LoVo (cell line): ENCODE measurements at places on chromosomes 1 and 21.

DNA sequence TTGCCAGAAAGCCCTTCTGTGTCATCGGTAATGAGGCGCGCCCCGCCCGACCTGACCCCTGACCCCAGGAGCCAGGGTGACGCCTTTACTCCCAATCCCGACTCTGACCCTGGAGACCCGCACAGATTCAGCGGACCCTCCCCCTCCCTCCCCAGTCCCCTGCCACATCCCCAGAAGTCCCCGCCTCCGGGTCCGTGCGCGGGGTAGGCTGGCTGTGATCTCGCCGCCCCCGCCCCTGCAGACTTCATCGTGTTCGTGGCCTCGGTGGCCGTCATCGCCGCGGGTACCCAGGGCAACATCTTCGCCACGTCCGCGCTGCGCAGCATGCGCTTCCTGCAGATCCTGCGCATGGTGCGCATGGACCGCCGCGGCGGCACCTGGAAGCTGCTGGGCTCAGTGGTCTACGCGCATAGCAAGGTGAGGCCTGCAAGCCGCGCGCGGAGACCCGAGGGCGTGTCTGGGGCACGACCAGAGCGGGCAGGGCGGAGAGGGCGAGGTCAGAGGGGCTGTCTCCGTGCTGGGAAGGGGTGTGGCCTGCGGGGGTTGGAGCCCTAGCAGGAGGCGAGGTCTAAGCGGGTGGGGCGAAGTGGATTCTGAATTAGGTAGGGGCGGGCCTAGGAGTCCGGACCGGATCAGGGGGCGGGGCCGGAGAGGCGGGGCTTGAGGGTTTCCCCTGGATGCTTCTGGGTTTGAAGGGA, 34.8 kb downstream of the KCNQ4 start:
- DNase-seq: no peak

DNA sequence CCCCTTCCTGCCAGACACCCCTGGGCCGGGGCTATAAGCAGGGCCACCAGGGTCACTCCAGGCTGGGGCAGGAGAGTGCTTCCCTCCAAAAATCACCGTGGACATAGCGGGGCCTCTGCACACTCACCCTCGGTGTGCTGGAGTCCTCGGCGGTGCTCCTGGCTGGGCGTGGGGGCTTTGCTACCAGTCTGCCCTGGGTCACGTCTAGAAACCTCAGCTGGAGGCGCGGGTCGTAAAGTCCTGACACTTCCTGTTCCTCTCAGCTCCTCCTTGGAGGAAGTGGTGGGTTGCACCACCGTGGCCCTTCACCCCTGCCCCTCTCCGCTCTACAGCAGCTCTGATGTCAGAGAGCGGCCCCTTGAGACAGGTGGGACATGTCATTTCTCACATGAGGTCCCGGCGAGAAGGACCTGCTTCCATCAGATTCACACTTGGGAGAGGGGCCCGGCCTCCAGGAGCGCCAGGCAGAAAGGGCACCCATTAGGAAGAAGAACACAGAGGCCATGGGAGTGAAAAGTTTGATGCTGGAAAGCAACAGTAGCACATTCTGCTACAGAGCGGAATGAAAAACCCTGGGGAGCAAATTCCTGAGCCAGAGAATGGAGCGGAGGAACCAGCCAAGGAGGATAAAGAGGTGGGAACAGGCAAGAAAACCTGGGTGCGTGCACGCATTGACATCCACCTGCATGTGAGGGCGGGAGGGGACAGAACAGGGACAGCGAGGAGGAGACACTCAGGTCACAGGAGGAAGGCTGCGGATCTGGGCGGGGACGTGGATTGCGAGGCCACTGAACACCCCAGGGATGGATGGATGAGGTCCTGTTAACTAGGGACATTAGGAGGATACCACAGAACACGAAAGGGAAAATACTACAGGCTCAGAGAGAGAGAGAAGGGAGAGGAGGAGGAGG, at the start of gene ITGB2:
Gene ITGB2, minus strand, starts transcription at position 206 of the 911 bp plus-strand sequence. CDS start 10,117 bp downstream, outside the sequence.
- DNase-seq: no peak

DNA sequence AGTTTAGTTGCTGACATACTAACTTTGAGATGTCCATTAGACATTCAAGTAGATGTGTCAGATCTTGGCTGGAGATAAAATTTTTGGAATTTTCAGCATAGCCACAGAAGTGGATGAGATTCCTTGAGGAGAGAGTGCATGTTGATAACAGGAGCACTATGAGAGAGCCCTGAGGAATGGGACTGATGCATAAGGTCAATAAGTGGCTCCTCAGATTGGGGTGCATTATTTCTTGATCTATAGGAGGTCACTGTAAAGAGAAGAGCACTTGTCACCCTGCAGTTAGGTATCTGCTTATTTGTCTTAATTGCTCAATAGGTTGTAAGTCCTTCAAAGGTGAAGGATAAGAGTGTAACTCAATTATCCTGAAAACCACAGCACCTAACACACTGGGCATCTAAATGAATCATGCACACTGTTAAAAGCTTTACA, 52.0 kb upstream of the TACSTD2 start:
- peak; percentile 9 for DNase-seq

GRCh38 chr1:115199416-115200132, 110.3 kb upstream of the TSPAN2 start:
- DNase-seq: no peak

DNA sequence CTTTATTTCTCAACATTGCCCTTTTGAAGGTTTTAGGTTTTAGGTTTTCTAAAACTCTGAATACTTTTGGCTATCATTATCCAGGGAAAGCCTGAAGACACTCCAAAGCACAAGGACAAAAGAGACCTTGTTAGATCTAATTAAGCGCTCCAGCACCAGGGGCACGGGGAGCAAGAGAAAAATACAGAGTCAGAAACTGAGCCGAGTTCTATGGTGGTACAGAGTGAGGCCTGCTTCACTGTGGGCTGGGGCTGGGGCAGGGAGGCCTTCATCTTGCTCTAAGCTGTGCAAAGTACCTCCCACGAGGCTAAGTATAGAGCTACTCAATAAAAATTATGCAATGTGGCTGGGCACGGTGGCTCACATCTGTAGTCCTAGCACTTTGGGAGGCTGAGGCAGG, 19.7 kb upstream of the RAB4A start:
- no peak for DNase-seq

GRCh38 chr1:6582370-6582769, 2.6 kb downstream of the ZBTB48 start:
- DNase-seq: peak; percentile 39

GRCh38 chr1:60984062-60984799, 98.1 kb upstream of the NFIA start:
- no peak for DNase-seq

DNA sequence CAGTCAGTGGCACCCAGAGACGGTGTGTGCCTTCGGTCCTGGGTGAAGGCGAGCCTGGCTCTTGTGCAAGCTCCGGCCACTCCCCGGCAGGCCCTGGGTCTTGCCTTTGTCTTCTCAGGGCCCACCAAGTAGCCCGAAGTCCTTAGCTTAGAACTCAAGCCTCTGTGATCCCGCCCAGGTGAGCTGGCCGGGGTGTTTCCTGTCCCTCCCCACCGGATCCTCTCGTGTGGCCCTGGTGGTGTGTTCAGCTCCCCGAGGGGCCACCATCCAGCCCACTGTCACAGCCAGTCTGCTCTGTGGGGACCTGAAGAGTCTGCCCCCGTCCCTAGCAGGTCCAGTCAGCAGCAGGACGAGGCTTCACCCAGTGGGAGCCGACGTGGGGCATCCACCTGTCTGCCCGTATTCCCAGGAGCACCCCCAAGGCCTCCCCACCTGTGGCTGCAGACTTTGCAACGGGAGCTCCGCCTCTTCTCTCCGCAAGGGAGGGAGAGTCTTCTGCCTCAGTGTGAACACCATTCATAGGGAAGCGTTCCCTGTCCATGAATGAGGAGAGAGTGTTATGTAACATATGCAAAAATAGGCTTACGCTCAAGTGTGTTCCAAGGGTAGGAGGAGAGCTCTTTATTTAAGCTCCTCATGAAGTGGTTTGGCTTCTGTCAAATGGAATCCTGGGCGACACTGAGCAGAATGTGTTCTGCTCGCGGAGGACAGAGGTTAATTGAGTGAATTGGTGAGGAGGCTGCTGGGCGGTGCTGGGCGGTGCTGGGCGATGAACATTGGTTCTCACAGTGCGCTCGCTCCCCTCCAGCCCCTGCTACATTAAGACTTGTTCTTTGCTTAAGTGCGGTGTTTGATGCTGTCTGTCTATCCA, 108.9 kb downstream of the CRYAA start:
- no peak for DNase-seq

DNA sequence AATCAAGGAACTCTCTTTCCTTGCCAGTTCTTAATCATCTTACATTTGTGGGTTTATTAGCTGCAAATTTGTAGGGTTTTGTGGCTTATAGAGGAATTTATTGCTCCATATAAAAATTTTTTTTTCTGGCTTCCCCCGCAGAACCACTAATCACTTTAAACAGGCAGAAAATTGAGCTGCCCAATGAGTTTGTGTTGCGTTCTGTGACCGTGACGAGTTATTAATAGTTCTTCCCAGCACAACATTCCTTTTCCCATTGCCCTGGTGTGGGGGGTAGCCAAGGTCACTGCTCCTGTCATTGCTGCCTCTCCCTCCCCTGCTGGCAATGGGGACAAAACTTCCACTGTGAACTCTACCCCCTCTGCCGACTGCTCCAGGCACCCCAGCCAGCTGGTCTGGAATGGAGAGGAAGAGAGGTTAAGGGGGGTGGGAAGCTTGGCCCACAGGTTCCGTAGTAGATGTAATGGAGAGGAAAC, 55.1 kb downstream of the UBE2T start:
- DNase-seq: no peak

DNA sequence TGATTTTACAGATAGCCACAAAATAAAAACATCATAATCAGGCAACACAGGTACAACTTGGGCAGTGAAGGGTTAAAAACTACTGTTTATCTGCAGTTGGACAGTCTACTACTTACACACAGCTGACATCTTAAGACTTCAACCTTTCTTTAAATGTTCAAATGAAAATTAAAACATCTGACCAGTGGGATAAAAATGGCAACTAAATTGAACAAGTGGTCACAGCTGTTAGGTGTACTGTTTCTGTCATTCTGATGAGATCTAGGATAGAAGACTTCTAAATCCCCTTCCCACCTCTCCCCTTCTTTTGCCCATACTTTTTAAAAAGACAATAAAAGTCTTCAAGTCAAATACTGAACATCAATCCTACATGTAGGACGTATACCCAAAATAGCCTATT, 56.2 kb downstream of the ENAH start:
- DNase-seq: no peak

GRCh38 chr21:34561806-34562205, 49.8 kb upstream of the KCNE1 start:
- DNase-seq: no peak

DNA sequence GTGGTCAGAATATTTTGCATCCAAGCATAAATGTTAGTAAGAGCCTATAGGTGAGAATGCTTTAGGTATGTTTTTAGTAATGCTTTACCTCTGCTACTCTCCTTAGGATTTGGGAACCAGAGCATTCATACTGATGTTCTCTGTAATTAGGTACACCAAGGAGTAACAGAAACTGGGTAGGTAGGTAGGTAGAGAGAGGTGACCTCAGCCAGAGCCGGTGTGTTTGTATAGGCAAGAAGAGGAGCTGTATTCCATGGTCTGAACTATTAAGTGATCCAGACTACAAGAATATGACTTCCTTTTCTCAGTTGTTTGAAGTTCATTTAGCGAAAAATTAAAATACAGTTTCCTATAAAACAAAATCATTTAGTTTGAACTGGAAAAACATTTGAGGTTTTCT, 108.5 kb downstream of the SDCCAG8 start:
- DNase-seq: no peak

DNA sequence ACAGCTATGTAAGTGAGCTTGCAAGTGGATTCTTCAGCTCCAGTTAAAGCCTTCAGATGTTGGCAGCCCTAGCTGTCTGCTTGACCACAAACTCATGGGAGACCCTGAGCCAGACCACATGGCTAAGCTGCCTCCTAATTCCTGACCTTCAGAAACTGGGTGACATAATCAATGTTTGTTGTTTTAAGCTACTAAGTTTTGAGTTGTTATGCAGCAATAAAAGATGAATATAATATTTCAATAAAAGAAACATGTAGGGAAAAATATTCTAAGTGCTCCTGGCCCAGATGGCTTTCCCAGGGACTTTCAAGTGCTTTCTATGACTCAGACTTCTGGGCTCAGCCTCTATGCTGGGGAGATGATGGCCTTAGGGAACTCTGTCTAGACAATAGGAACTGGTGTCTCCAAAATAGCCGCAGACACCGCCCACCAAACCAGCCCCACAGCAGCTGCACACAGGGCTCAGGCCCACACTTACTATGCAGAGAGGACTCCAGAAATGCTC, 20.3 kb upstream of the AZIN2 start:
- no peak for DNase-seq

DNA sequence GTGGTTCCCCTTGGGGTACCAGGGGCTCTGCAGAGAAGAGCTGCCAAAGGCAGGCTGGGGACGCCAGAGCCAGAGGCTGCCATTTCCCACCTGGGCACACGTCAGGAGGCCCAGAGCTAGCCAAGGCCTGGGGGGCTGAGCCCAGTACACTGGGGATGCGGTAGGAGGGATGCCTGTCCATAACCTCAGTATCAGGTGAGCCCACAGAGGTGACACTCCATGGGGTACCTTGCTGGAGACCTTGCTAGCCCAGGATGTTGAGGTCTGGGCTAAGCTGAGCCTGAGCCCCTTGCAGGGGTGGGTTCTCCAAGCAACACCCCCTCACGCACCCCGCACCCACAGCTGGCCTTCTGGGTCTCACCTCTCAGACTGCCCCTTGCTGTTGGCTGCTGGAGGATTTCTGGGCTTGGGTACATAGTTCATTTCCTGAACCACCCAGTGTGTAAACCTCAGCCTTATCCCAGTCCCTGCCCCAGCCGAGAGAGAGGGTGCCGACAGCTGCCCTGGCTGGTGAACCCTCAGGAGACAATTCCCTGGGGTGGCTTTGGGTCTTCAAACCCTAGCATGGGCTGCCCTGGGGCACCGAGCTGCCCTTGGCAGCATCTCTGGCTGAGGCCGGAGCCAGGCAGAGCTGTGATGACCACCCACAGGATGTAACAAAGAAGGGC, 92.5 kb upstream of the VAMP3 start:
- no peak for DNase-seq

DNA sequence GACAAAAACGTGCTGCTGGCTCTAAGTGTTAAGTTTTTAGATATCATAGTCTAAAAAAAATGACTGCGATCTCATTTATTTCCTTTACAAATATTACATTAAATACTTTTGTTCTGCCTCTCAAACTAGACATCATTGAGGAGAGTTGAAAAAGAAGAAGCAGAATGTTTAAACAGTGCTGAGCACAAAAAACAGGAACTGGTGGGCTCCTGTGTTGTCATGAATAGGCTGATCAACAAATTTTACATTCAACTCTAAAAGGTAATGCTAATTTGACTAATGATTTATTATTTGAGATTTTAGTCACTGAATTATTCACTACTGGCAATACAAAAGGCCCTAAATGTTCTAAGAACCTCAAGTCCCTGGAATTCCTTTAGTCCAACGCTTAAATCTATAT, 66.1 kb downstream of the GPATCH2 start:
- no peak for DNase-seq

- DNase-seq: no peak
Observed at GRCh38 chr1:189305279-189305678, 1172.4 kb downstream of the BRINP3 start.

DNA sequence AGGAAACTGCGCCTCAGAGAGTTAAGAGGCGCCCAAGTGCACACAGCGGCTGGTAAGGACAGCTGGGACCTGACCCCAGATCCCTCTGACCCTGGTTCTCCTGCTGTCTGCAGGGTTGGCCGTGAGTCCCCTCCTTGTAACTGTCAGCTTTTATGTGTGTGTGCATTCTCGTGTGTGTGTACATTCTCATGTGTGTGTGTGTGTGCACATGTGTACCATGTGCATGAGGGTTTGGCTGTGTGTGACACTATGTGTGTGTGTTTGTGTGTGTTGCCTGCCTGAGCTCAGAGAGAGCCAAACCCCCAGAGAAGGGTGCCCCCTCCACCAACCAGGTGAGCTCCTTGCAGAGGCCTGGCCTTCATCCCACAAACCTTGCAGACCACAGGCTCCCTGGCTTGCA, 25.9 kb upstream of the EFHD2 start:
- DNase-seq: no peak

GRCh38 chr1:209305221-209305954, 278.1 kb upstream of the CAMK1G start:
- no peak for DNase-seq
